ENCODE measurements at places on chromosomes 5 and 9. TPM values are rescaled to one million over a fixed set of nuclear protein-coding genes. Genes with fewer than 3 reads are reported as not detected.

Gene IFNA10
- total RNA-seq = not detected

Gene BARHL1
- total RNA-seq = not detected

DNA sequence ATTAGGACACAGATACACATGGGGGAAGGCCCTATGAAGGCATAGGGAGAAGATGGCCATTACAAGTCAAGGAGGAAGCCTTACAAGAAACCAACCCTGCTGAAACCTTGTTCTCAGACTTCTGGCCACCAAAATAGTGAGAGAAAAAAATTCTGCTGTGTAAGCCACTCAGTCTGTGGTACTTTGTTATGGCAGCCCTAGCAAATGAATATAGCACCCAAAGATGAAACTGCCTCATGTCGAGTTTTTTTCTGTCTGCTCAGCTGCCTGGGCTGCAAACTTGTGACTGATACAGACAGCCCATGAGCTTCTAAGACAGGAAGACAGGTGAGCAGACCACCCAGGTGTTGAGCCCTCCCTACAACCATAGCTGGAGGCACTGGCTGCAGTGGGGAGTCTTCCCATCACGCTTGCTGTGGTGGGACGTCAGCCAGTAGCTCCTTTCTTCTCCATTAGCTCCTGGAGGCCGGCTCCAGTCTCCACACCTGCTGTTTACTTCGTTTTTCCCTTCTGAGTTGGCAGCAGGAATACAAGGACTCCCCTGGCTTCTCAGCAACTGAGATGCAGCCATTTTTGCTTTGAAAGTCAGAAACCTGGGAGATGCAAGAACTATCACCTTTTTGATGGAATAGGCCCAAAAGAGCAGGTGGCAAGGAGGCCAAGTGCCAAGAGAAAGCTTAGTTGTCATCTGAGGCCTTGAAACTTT, 164.9 kb downstream of the SEMA6A start:
- no peak for DNase-seq

GRCh38 chr9:4174546-4175175, 125.2 kb downstream of the GLIS3 start:
- no peak for DNase-seq

- no peak for DNase-seq
Observed at GRCh38 chr5:172779691-172780341, 8.8 kb upstream of the DUSP1 start.

- DNase-seq = no peak
Observed at GRCh38 chr5:61254969-61255555, 77.0 kb upstream of the ZSWIM6 start.

GRCh38 chr5:177483042-177483441, 9.6 kb upstream of the DBN1 start:
- DNase-seq = no peak

GRCh38 chr5:67201897-67202549, 5.4 kb upstream of the CD180 start:
- no peak for DNase-seq

GRCh38 chr5:66443462-66444130, 152.6 kb upstream of the MAST4 start:
- no peak for DNase-seq

DNA sequence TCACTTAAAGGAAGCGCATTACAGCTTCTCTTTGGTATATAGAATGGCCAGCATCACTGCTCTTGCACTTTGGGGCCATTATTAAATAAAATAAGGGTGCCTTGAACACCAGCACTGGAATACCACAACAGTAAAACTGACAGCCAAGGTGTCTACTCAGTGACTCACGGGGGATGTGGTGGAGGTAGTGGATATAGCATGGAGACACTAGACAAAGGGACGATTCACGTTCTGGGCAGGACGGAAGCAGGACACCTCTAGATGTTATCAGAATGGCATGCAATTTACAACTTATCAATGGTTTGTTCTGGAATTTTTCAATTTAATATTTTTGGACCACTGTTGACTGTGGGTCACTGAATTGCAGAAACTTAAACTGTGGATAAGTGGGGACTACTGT, 32.9 kb upstream of the PDE8B start:
- DNase-seq = no peak

Gene OTP
- 8.4 TPM for total RNA-seq

GRCh38 chr5:516338-516925, 7.8 kb downstream of the SLC9A3 start:
- no peak for DNase-seq

Gene IFT74
- 7.6 TPM for total RNA-seq

GRCh38 chr9:129697656-129698253, 32.3 kb downstream of the PRRX2 start:
- no peak for DNase-seq

Gene CDH12
- not detected for total RNA-seq

- DNase-seq = no peak
Observed at GRCh38 chr9:26947736-26948135, 694 bp upstream of the PLAA start.

GRCh38 chr5:10059980-10060379, 189.7 kb downstream of the ATPSCKMT start:
- no peak for DNase-seq

GRCh38 chr9:89798547-89799120, 193.8 kb downstream of the GADD45G start:
- DNase-seq = no peak

Gene SPATA31C1
- total RNA-seq = not detected

Gene TRMO
- 12.7 TPM for total RNA-seq

DNA sequence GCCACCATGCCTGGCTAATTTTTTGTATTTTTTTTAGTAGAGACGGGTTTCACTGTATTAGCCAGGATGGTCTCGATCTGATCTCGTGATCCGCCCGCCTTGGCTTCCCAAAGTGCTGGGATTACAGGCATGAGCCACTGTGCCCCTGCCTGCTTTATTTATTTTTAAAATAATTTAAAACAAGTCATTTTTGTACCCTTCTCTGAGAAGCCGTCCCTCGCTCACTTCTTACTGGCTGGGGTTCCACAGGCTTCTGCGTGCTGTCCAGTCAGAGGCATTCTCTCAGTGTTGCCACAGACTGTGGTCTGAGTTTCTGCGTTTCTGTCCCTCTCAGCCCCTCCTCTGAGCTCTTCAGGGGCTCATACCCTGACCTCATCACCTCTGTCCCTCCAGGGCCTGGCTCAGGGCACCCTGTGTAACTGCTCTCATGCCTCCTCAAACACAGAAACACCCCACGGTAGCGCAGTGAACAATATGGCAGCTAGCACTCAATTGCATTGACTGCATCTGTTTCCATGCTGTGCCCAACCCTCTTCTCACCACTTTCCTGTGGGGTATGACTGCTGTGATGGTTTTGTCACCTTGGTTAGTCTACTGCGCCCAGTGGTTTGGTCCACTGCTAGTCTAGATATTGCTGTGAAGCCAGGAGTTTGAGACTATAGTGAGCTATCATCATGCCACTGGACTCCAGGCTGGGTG, 44.3 kb upstream of the SH3PXD2B start:
- no peak for DNase-seq

- no peak for DNase-seq
Observed at GRCh38 chr5:174563899-174564298, 160.5 kb upstream of the MSX2 start.

All from GM12878 (cell line).